ENCODE measurements at places on chromosomes 5 and 9. TPM values are rescaled to one million over a fixed set of nuclear protein-coding genes. Genes with fewer than 3 reads are reported as not detected.

DNA sequence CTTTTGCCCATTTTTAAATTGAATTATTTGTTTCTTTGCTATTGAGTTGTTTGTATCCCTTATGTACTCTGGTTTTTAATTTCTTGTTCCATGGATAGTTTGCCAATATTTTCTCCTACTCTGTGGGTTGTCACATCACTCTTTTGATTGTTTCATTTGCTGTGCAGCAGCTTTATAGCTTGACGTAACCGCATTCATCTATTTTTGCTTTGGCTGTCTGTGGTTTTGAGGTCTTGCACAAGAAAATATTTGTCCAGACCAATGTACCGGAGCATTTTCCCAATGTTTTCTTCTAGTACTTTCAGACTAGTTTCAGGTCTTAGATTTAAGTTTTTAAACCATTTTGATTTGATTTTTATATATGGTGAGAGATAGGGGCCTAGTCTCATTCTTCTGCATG is 36.2 kb upstream of the ZNF366 start:
- H3K27me3 ChIP-seq, result peaks cover 3% of the 10 kb centered on the region
- no peak for DNase-seq
- H3K27ac ChIP-seq, result no peak overlapping the region
- no peaks in the 10 kb centered on the region for H3K36me3 ChIP-seq

GRCh38 chr9:131240047-131240921 is 36.0 kb downstream of the FAM78A start:
- peaks cover 9% of the 10 kb centered on the region for H3K36me3 ChIP-seq
- peaks cover 26% of the 10 kb centered on the region for H3K4me1 ChIP-seq
- H3K4me3 ChIP-seq, result no peak overlapping the region

DNA sequence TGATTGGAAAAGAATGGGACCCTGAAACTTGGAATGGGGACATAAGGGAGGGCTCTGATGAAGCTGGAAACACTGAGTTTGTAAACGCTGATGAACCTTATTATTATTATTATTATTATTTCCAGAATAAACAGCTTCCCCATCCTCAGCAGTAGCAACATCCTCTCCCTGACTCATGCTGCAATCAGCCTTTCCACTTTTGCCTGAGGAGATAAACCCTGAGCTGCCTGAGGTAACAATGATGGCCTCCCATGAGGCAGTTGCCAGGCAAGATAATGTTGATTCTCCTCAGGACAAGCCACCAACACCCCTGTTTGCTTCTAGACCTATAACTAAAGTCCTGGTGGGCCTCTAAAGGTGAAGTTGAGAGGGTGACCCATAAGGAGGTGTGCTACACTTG is 139.2 kb upstream of the ATP10B start:
- no peak overlapping the region for H3K27ac ChIP-seq
- peaks cover 2% of the 10 kb centered on the region for H3K27me3 ChIP-seq
- H3K4me3 ChIP-seq, result no peak overlapping the region
- DNase-seq, result no peak

GRCh38 chr5:17278931-17279330 is 61.5 kb downstream of the BASP1 start:
- no peak overlapping the region for H3K4me3 ChIP-seq
- no peak for DNase-seq
- no peak overlapping the region for H3K27ac ChIP-seq
- no peaks in the 10 kb centered on the region for H3K27me3 ChIP-seq

DNA sequence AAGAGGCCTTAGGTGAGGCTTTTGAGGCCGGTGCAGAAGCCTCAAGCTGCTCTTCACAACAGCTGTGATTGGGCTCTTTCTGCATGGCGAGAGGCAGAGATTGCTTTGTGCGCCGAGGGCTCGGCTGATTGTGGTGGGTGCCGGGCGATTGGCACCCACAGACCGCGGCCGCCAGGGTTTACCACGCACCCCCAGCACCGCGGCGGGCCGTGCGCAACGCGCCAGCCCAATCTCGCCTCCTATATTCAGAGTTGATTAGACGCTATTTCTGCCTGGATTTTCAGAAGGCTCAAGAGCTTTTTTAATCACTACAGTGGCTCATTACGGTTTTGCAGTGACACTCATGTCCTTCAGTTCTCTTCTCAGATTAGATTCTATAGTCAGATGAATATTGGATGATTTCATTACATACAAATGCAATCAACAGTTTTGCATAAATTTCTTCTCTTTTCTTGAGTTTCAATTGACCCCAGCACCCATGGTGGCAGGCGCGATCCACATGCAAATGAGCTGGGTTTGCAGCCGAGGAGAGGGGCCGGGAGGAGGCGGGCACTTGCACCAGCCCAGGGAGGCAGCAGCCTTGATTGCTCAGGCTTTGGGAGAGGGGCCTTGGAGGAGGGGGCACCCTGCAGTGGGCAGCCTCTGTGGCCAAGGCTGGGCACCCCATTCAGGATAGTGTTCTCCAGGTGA is 33.8 kb upstream of the PTGS1 start:
- no peak overlapping the region for H3K4me3 ChIP-seq
- no peak overlapping the region for H3K27ac ChIP-seq
- no peaks in the 10 kb centered on the region for H3K4me1 ChIP-seq
- no peaks in the 10 kb centered on the region for H3K36me3 ChIP-seq
- H3K27me3 ChIP-seq, result no peaks in the 10 kb centered on the region

GRCh38 chr5:82765765-82766164 is 311.4 kb downstream of the TMEM167A start:
- H3K27ac ChIP-seq, result no peak overlapping the region
- H3K4me1 ChIP-seq, result no peaks in the 10 kb centered on the region

- no peaks in the 10 kb centered on the region for H3K36me3 ChIP-seq
- no peak for DNase-seq
- no peak overlapping the region for H3K27ac ChIP-seq
- H3K4me3 ChIP-seq, result no peak overlapping the region
- H3K27me3 ChIP-seq, result peaks cover 12% of the 10 kb centered on the region
These were observed 25.2 kb upstream of the ENTREP1 start for GRCh38 chr9:69299826-69300225.

DNA sequence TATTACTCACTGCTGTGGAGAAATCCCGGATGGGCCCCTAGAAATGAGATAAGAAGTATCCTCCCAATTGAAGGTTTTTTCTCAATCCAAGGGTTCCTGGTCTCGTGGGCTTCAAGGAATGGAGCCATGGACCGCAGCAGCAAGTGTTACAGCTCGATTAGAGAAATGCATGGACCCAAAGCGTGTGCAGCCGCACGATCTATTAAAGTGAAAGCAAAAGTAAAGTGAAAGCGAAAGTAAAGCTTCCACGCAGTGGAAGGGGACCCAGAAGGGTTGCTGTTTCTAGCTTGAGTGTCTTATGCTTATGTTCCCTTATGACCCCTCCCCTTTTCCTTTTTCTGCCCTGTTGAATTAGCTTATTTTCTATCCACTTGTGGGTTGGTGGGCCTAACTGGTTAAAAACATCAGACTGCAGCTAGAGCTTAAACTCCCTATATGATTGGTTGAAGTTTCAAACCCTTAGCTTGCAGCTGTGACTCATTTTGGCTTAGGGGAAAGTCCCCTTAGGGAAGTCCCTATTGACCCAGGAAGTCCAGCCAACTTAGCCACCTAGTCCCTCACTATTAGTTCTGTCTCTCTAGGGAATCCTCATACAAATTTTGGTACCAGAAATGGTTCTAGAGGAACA is 1111.8 kb downstream of the TAF11L14 start:
- peak; percentile 55 for DNase-seq
- peaks cover 19% of the 10 kb centered on the region for H3K36me3 ChIP-seq
- H3K4me1 ChIP-seq, result peaks cover 49% of the 10 kb centered on the region
- peak overlapping the region; percentile 97 for H3K27ac ChIP-seq
- H3K27me3 ChIP-seq, result no peaks in the 10 kb centered on the region
- H3K4me3 ChIP-seq, result peak overlapping the region; percentile 87

DNA sequence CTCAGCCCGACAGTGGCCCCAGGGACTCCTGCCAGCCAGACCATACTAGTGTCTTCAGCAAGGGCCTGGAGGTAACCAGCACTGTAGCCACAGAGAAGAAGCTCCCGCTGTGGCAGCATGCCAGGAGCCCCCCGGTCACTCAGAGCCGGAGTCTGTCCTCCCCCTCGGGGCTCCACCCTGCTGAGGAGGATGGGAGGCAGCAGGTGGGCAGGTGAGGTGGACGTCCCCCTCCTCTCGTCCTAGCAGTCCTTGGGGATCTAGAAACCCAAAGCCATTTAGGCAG is 28.0 kb upstream of the LRRC14B start:
- H3K36me3 ChIP-seq, result no peaks in the 10 kb centered on the region
- peaks cover 4% of the 10 kb centered on the region for H3K27me3 ChIP-seq
- H3K4me1 ChIP-seq, result no peaks in the 10 kb centered on the region
- no peak overlapping the region for H3K4me3 ChIP-seq
- H3K27ac ChIP-seq, result no peak overlapping the region
- no peak for DNase-seq

Gene NDUFA8
- 50.4 TPM for total RNA-seq

Gene IFNA2
- total RNA-seq, result not detected

Gene NNT
- total RNA-seq, result 77.5 TPM
